ENCODE measurements at places on chromosomes 2 and 18. TPM values are rescaled to one million over a fixed set of nuclear protein-coding genes. Genes with fewer than 3 reads are reported as not detected.

- DNase-seq: no peak
- H3K4me1 ChIP-seq: no peaks in the 10 kb centered on the region
- H3K27me3 ChIP-seq: peaks cover 23% of the 10 kb centered on the region
Measured at GRCh38 chr2:232504438-232504837, 15.8 kb upstream of the PRSS56 start.

The HAAO gene
- total RNA-seq: not detected

DNA sequence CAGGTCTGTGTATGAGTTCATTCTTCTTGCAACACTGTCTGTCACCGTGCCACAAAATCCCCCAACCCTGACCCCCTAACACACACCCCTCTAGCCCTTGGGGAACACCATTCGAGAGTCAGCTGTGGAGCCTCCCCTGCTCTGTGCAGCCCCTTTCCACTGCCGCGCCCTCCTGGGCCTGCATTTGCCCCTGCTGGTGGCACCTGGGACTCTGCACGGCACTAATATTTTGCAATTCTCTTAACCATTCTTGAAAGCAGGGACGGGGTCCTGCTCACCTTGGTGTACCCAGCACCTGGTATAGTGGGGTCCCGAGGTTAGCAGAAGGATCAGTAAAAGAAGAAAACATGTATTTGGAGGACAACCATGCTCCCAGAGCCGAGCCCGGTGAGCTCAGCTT lies 124.0 kb downstream of the HDAC4 start:
- no peaks in the 10 kb centered on the region for H3K27me3 ChIP-seq
- H3K27ac ChIP-seq: no peak overlapping the region
- no peak overlapping the region for H3K4me3 ChIP-seq
- DNase-seq: no peak
- peaks cover 40% of the 10 kb centered on the region for H3K4me1 ChIP-seq
- no peaks in the 10 kb centered on the region for H3K36me3 ChIP-seq

DNA sequence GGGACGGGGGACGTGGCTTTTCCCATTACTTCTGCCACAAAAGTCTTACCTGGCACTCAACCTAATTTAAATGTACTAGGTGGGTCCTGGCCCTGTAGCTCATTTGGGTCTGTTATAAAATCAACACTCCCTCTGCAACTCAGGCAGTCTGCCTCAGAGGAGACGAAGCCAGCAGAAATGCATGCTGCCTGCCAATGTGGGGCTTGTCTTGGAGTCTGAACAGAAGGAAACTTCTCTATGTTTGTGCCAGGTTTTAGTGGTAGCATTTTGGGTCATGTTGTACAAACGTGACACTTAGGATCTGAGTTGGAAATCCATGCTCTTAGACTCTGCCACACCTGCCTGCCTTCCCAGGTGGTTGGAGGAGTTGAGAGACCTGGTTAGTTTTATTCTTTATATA lies 292.5 kb upstream of the FAM98A start:
- H3K27me3 ChIP-seq: no peaks in the 10 kb centered on the region
- no peak for DNase-seq
- H3K36me3 ChIP-seq: no peaks in the 10 kb centered on the region
- H3K27ac ChIP-seq: no peak overlapping the region
- H3K4me1 ChIP-seq: no peaks in the 10 kb centered on the region

The AGXT gene
- total RNA-seq: not detected

GRCh38 chr18:6428851-6429395 lies 14.2 kb upstream of the L3MBTL4 start:
- no peak overlapping the region for H3K27ac ChIP-seq
- H3K27me3 ChIP-seq: no peaks in the 10 kb centered on the region
- no peaks in the 10 kb centered on the region for H3K4me1 ChIP-seq
- no peaks in the 10 kb centered on the region for H3K36me3 ChIP-seq

- DNase-seq: peak; percentile 72
- H3K4me1 ChIP-seq: no peaks in the 10 kb centered on the region
- no peak overlapping the region for H3K27ac ChIP-seq
- no peaks in the 10 kb centered on the region for H3K27me3 ChIP-seq
Measured at GRCh38 chr2:169928463-169928864, 101.2 kb downstream of the UBR3 start.

DNA sequence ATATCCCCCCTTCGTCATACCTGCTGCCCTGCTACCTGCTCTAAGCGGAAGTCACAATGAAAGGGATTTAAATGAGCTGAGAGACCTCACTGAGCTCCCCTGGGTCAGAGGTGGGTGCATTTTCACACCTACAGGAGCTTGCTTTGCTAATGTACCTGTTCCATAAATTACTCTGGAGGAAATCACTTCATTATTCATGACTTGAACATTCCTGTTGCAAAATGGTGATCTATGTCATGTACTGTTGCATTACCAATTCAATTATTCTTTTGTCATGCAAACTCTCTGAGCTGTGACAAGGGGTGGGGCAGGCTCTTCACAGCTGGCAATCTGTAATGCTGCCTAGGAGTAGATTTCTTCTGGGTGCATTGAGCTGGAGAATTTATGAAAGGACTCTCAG lies 761.3 kb downstream of the TSN start:
- DNase-seq: no peak
- no peaks in the 10 kb centered on the region for H3K36me3 ChIP-seq
- H3K27ac ChIP-seq: no peak overlapping the region
- H3K4me1 ChIP-seq: peaks cover 4% of the 10 kb centered on the region

DNA sequence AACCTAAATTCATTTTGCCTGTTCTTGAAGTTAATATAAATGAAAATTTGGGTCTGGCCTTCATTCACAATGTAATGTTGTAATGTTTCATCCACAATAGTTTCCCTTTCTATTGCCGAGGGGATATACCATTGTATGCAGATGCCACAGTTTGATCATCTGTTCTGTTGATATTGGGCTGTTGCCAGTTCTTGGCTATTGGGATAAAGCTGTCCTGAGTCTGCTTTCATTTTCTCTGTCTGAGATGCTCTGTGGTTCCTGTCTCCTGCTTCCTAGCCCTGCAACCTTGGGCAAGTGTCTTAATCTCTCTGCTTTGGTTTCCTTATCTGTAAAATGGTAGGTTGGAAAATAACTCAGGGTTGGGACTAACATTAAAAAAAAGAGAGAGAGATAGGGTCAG lies 25.2 kb downstream of the B3GNT2 start:
- no peaks in the 10 kb centered on the region for H3K27me3 ChIP-seq
- no peaks in the 10 kb centered on the region for H3K4me1 ChIP-seq
- DNase-seq: no peak
- H3K36me3 ChIP-seq: peaks cover 9% of the 10 kb centered on the region

The STARD6 gene
- total RNA-seq: not detected

- no peak for DNase-seq
- H3K27ac ChIP-seq: no peak overlapping the region
- H3K4me3 ChIP-seq: no peak overlapping the region
- H3K36me3 ChIP-seq: no peaks in the 10 kb centered on the region
- peaks cover 87% of the 10 kb centered on the region for H3K27me3 ChIP-seq
Measured at GRCh38 chr18:350953-351572, 83.2 kb upstream of the THOC1 start.

GRCh38 chr18:51637881-51638280 lies 440.4 kb upstream of the MEX3C start:
- no peaks in the 10 kb centered on the region for H3K27me3 ChIP-seq
- no peaks in the 10 kb centered on the region for H3K36me3 ChIP-seq
- no peaks in the 10 kb centered on the region for H3K4me1 ChIP-seq

DNA sequence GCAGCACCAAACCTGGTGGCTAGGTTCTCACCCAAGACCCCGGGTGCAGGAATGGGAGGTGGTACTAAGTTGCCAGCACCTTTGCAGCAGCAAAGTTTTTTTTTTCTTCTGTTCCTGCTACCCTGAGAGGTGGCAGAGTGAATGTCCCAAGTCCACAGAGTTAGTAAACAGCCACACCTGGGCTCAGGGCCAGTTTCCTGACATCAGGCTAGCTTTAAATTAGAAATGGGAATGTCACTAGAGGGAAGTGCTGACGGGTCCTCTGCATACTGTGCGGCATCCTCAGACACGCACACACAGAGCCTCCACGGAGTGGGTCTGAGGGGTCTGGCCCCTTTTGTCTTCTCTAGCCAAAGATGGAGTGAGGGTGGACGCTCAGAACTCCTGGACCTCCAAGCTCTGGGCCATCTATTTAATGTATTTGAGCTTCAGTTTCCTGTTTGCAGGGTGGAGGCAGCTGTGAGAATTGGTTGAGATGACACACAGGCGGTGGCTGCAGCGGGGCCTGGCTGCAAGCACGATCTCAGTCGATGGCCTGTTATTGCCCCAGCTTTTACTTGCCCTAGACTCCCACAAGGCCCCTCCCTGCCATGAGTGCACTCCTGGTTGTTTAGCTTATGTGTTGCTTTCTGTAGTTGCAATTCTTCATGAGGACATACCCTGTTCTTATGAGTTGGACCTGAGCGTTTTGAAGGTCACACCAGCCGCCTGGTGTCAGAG lies 751.4 kb upstream of the HS6ST1 start:
- no peak for DNase-seq
- H3K4me1 ChIP-seq: no peaks in the 10 kb centered on the region
- H3K27ac ChIP-seq: no peak overlapping the region
- no peaks in the 10 kb centered on the region for H3K36me3 ChIP-seq

DNA sequence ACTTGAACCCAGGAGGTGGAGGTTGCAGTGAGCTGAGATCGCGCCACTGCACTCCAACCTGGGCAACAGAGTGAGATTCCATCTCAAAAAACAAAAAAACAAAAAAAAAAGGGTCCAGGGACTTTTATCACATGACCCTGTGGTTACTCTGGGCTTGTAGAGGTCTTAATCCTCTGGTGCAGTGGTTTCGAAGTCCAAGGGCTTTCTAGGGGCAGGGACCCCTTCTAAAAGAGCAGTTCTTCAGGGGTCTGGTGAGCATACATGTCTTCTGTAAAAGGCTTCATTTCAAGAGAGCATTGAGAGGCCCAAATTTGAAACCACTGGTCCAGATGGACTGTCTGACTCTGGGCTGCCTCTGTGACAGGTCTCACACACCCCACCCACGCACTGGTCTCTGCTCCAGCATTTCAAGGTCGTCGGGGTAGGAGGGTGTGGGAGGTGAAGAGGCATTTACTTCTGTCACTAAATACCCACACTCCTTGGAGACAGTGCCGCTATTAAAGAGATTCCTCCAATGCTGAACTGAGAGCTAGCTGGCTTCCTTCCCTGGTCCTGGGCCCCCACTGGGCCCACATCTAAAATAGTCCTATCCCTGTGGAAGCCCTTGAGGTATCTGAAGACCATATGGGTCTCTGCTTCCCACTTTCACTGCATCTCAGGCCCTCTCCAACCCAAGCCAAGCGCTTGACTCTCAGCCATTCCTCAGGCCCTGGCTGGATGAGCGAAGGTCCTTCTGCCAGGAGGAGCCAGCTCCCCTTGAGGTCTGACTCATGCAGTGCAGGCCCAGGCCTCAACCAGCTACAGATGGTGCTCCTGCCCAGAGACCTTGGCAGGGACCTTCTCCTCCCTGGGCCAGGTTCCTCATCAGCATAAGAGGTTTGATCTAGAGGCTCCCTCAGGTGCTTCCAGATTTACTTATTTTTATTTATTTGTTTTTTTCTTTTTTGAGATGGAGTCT lies 44.8 kb downstream of the PAX8 start:
- no peaks in the 10 kb centered on the region for H3K36me3 ChIP-seq
- no peak overlapping the region for H3K27ac ChIP-seq
- peaks cover 18% of the 10 kb centered on the region for H3K4me1 ChIP-seq
- no peak for DNase-seq
- H3K4me3 ChIP-seq: no peak overlapping the region

GRCh38 chr2:235001237-235002133 lies 49.7 kb downstream of the SH3BP4 start:
- no peaks in the 10 kb centered on the region for H3K36me3 ChIP-seq
- no peaks in the 10 kb centered on the region for H3K4me1 ChIP-seq
- H3K27me3 ChIP-seq: no peaks in the 10 kb centered on the region
- no peak overlapping the region for H3K27ac ChIP-seq

GRCh38 chr2:102667072-102667471 lies 47.7 kb downstream of the SLC9A2 start:
- H3K4me3 ChIP-seq: no peak overlapping the region
- H3K27me3 ChIP-seq: no peaks in the 10 kb centered on the region
- DNase-seq: no peak
- no peaks in the 10 kb centered on the region for H3K36me3 ChIP-seq
- H3K27ac ChIP-seq: no peak overlapping the region
- H3K4me1 ChIP-seq: peaks cover 27% of the 10 kb centered on the region

GRCh38 chr18:9422816-9423519 lies 52.3 kb upstream of the RALBP1 start:
- peak overlapping the region; percentile 98 for H3K27ac ChIP-seq
- H3K27me3 ChIP-seq: no peaks in the 10 kb centered on the region
- peaks cover 16% of the 10 kb centered on the region for H3K4me1 ChIP-seq
- H3K4me3 ChIP-seq: no peak overlapping the region
- no peaks in the 10 kb centered on the region for H3K36me3 ChIP-seq

DNA sequence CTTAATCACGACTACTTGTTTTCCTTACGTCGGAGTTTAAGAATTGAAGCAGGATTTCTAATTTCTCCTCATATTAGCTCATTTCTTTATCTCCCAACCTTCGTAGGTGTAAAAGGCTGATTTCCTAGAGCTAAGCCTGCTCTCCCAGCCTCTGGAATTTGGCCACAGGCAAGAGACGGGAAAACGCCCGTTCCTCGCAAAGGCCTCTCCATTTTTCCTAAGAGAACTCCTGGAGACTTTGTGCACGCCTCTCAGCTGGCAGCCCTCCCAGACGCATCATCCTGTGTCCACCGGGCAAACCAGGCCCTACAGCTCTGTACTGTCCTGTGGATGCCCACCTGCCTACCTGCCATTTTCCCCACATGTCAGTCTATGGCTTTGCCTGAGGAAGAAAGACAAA lies 106.3 kb downstream of the FTCDNL1 start:
- no peak overlapping the region for H3K4me3 ChIP-seq
- no peaks in the 10 kb centered on the region for H3K36me3 ChIP-seq
- peaks cover 69% of the 10 kb centered on the region for H3K27me3 ChIP-seq
- H3K27ac ChIP-seq: no peak overlapping the region
- no peak for DNase-seq
- peaks cover under 1% of the 10 kb centered on the region for H3K4me1 ChIP-seq

The SCTR gene
- not detected for total RNA-seq

DNA sequence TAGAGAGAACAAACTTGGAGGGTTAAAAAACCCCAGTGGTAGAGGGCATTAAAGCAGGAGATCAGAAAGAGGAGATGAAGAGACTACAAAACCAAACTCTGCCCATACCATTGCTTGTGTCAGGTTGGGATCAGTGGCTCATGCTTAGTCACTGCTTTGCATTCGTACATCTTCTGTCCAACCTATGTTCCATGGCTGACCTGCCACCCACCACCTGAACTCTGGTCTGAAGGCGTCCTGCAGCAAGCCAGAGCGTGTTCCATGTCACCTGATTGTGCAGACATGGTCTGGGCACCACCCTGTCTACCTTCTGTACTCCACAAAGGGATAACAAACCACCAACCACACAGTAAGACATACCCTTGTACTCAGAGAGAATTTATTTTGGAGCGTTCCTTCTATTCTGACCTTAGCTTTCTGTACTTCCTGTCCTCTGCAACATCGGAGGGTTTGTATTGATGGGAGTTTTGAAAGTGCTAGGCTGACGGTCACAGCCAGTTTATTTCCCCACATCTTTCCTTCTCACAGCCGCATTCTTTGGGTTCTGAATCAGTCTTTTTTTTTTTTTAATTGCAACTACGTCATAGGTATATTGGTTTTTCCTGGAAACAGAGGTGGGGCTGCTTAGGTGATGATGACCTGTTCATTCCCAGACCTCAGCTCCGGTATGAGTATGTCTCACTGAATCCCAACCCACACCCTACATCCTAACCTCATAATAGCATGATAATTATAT lies 88.3 kb downstream of the SOWAHC start:
- H3K4me3 ChIP-seq: peak overlapping the region; percentile 38
- H3K27me3 ChIP-seq: no peaks in the 10 kb centered on the region
- peak overlapping the region; percentile 95 for H3K27ac ChIP-seq
- H3K36me3 ChIP-seq: no peaks in the 10 kb centered on the region
- DNase-seq: peak; percentile 87

- no peak overlapping the region for H3K27ac ChIP-seq
- DNase-seq: no peak
- H3K4me3 ChIP-seq: no peak overlapping the region
- H3K4me1 ChIP-seq: peaks cover 12% of the 10 kb centered on the region
- no peaks in the 10 kb centered on the region for H3K27me3 ChIP-seq
Measured at GRCh38 chr2:31256611-31257382, 22.8 kb downstream of the EHD3 start.
